Fibroblast of mammary gland (primary cell): ENCODE measurements at places on chromosomes 12 and 14.

- DNase-seq = no peak
Observed at GRCh38 chr12:122032580-122032979, 10.9 kb downstream of the BCL7A start.

DNA sequence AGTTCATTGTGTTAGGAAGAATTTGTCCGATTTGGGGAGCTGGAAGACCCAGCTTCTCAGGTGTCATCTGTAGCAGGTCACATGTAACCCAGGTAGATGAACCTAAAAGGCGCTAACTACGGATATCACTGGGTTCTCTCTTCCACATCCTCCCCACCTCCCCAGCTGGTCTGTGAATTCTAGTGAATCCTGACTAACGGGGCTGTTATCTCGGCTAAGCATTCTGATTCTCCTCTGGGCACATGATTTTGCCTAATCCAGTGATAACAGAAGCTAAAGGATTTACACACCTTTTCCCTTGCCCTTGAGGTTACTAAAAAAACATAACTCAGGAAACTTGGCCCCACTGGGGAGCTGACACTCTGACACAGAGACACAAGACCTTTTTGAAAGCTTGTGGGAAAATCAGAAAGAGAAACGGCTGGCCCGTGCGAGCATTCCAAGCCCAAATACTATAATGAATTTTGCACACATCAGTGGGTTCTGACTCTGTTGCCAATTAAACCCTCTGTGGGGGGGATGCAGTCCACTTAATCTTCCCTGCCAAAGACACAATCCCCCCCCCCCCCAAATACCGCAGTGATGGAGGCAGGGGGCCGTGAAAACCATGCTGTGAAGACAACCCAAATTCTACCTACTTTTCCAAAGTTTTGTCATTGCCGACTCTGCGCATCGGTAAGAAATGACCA, 81.0 kb upstream of the FZD10 start:
- no peak for DNase-seq

DNA sequence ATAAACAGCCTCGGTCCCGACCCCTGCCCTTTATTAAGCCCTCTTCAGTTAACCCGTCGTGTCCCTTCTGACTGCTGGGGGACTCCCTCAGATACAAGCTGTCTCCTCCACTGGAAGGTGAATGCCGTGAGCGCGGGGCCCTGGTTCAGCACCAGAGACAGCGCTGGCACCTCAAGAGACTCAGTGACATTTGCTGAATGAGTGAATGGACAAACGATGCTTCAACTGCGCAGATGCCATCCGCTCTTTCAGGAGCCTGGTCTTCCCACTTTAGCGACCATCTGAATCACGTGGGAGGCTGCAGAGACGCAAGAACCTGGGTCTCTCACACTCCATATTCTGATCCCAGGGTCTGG, 92.6 kb upstream of the SFSWAP start:
- DNase-seq = no peak

DNA sequence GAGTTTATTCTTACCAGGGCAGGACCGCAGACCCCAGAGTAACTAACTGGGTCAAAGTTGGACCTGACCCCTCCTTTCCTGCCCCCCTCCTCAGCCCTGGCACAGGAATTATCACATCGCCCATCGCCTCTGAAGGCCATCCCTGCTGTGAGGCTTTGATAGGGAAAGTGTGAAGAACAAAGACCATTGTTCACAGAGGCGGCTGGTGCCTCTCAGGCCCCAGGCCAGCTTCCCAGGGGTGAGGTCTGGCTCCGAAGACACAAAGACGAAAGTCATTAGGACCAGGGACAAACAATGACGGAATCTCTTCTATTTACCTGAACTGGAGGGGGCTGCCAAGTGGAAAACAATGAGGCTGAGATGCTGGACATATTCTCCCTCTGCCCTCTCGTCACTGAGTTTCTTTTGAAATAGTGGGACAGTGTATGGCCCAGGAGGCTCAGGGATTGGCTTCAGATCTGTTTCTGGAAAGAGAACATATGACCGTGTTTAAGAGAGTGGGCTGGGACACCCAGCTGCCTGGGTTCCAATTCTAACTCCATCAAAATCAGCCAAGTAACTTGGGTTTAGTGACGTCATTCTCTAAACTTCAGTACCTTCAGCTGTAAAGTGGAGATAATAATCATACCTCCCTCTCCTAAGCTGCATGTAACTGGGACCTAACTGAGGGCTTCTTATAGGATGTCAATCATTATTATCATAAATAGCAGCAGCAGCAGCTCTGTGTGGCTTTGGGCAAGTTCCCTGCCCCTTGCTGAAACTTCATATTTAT, 769.4 kb downstream of the MED13L start:
- DNase-seq = no peak

- no peak for DNase-seq
Observed at GRCh38 chr14:103848175-103849077, 1.1 kb upstream of the PPP1R13B start.

DNA sequence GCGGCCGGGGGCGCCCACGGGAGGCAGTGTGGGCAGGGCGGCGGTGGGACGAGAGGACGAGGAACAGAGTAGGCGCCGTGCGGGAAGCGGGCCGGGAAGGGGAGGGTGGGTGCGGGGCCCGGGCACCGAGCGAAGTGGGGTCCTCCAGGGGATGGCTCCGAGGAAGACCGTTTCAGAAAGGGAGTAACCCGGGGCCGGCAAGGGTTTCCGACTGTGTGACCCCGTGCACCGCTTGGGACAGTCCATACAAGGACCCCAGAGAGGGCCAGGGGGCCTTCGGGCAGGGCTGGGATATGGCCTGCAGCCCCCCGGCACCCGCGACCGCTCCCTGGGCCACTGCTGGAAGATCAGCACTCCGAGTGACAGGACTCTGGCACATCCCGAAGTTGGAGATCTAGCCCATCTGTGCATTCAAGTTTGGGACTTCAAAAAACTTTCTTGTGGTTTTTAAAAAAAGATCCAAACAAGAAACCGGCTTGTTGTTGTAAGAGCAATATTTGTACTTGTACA, 448 bp downstream of the TSPAN9 start:
- peak; percentile 34 for DNase-seq
